ELF-1 (cell line): ENCODE measurements at places on chromosomes 11 and 22.

DNA sequence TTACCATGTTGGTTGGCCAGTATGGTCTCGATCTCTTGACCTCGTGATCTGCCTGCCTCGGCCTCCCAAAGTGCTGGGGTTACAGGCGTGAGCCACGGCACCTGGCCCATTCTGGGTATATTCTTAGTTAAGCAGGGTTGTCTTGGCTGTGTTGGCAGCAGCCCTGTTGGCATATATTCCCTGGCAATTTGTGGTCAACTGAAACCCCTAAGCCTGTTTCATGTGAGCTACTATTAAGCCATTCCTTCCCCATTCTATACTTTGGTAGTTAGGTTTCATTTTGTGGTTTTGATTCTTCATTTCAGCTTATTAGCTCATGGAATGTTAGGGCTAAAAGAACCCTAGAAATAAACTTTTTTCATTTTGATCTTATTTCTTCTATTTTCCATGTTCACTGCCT, 22.2 kb upstream of the IL18BP start:
- DNase-seq, result no peak

DNA sequence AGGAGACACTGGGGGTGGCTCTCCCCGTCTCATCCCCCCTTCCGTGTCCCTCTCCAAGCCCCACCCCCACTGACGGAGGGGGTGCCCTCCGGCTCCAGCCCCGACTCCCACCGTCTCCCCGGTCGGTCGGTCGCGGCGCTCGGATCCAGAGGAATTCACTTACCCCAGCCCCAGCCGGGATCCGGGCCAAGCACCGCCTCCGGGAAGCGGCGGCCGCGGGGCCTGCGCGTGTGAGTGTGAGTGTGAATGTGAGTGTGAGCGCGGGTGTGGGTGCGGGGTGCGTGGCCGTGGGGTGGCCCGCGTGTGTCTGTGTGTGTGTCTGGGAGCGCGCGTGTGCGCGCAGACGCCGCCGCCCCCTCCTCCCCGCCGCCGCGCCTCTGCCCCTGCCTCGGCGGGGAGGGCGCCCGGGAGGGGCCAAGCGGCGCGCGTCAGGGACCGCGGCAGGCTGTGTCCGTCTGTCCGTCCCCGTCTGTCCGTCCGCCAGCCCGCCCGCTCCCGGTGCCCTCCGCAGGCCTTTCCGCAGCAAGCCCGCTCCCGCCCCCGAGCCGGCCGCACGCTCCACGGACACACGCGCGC, at the start of gene ELFN2:
ELFN2 (minus strand) TSS at position 345 of the 576 bp plus-strand sequence. CDS start 51,945 bp downstream, outside the sequence.
- no peak for DNase-seq

DNA sequence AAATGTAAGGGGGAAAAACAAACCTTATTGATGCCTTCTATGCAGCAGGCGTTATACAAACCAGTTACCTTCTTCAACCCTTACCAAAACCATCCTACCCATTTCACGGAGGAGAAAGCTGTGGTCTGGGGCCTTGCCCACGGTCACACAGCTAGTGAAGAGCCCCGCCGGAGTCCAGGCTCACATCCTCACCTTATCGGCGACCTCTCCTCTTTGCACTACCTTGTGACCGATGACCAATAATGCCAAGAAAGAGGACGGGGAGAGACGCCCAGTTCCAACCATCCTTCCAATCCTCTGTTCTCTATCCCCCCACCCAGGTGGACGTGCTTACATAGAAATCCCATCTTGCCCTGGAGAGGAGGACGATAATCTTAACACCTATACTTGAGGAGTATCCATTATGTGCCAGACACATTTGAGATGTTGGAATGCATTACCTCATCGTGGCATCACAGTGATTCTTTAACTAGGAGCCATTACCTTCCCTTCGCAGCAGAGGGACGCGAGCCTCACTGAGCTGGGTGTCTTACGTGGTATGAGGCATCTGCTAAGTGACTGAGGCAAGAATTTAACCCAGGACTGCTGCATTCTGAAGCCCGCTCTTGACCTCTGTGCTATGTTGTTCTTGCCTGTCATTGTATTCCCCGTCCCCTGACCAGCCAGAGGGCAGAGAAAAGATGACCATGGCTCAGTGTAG, 253.7 kb upstream of the B3GAT1 start:
- DNase-seq, result no peak

DNA sequence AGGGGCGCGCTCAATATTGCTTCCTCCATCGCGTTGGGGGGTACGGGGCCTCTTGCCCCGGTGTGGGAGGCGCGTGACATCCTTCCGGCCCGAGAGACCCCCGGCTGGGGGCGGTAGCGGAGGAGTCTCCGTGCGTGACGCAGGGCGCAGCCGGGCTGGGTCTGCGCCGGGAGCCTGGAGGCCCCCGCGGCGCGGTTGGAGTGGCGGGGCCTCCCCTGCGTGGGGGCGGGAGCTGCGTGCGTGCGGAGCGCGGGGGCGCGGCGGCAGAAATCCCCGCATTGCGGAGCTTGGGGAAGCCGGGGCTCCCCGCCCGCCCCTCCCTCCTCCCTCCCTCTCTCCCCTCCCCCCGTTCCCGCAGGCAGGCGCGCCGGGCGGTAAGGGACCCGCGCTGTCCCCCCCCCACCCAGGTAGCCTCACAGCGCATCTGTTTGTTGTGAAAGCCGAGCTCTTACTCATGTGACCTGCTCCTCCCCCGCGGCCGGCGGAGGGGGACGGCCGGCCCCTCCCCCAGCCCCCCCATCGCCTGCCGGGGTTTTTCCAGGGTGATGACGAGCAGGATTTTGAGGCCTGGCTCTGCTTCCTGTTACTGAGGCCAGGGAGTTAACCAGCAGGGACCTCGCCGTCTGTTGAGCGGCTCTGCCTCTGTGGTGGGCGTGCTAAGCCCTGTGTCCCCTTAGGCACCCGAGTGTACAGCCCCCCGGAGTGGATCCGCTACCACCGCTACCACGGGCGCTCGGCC, 1.6 kb downstream of the PIM3 start:
- peak; percentile 81 for DNase-seq

DNA sequence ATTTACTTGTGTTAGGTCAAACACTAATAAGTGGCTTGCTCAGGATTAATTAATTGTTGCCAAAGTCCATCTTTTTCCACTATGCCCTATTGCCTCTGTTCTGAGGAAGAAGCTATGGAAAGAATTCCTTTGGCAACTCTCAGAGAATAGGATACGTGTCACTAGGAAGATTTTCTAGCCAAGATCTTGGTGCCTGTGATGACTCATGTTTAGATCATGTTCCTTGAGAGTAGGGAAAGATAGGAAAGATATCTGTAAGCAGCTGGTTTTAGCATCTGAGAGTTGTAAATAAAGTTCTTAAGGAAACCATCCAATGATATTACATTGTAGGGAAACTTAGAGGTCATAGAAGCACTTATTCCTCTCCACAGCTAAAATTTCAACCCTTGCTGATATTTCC, 15.7 kb downstream of the SLN start:
- no peak for DNase-seq
